Muscle of back (tissue), 13 donors: ENCODE measurements at places on chromosomes 16 and 17.
A peak's percentile ranks its signal among the peaks of the same experiment; 100 is the strongest.

DNA sequence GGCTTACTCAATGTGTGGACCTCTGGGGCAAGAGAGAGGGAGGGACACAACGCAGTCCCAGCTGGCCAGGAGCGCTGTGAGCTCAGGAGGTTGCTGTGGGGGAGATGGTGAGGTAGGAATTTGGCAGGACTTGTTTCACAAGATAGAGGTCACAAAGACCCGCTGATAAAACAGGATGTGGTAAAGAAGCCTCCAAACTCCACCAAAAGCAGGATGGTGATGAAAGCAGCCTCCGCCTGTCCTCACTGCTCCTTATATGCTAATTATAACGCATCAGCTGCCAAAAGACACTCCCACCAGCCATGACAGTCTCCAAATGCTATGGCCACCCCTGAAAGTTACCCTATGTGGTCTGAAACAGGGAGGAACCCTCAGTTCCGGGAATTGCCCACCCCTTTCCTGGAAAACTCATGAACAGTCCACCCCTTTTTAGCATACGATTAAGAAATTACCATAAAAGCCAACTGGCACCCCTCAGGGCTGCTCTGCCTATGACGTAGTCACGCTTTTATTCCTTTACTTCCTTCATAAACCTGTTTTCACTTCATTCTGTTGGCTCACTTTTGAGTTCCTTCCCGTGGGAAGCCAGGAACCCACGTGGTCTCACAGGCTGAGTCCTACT, 5.3 kb upstream of the EIF4A3 start:
- DNase-seq = no peak

GRCh38 chr16:87173294-87173893, 143.8 kb downstream of the C16orf95 start:
- DNase-seq = no peak

GRCh38 chr17:67785122-67785477, 40.2 kb upstream of the BPTF start:
- no peak for DNase-seq

- DNase-seq = peak; percentile 70
These were observed 155.7 kb upstream of the TNRC6C start for GRCh38 chr17:77802811-77803220.

GRCh38 chr17:144936-145670, 7.7 kb downstream of the SCGB1C2 start:
- DNase-seq = no peak

- DNase-seq = no peak
These were observed 22.5 kb downstream of the AXIN2 start for GRCh38 chr17:65538675-65539529.

DNA sequence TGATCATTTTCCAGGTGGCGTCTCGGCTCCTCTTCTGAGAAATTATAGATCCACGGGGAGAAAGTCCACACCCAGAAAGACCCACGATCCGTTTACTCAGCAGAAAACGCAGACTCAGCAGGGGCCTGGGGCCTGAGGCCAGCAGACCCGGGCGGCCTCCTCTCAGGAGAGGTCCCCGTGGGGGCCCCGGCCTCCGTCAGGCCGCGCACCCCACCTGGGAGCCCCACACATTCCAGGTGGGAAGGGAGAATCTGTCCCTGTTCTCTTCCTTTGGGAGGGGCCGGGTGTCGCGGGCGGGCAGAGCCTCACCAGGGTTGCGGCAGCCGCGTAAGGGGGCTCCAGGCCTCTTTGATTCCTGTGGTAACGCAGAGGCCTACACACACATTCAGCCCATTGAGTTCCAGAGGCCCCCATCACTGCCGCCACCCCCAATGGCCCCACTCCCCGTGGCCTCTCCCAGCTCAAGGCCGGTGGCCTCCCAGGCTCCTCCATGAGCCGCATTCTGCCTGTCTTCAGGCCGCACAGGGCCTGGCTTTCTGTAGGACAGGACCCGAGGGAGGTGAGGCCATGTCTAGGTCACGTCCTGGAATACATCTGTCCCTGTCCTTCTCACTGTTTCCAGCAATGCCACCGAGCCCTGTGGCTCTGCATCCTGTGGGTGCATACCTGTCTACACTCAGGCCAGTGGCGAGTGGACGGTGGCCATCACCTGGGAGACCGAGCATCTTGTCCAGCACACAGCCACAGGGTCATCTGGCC, 1.6 kb upstream of the IGFALS start:
- DNase-seq = no peak

- DNase-seq = no peak
These were observed 11.3 kb downstream of the CORO7 start for GRCh38 chr16:4404967-4405696.

- no peak for DNase-seq
These were observed 36.7 kb downstream of the COTL1 start for GRCh38 chr16:84581158-84581557.

- no peak for DNase-seq
These were observed 16.8 kb downstream of the GUCY2D start for GRCh38 chr17:8019166-8019565.

DNA sequence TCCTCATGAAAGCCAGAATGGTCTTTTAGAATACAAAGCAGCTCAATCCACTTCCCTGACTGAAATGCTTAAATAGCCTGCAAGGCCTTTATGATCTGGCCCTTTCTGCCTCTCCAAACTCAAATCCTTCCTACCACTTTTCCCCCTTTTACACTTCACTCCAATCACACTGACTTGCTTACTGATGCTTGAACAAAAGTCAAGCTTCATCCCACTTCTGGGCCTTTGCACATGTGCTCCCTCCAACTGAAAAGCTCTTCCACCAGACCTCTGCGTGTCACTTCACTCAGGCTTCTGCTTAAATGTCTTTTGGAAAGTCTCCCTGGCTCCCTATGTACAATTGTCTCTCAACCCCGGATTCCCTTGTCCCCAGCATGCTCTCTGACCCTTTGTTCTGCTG, 13.3 kb upstream of the TERB1 start:
- no peak for DNase-seq

DNA sequence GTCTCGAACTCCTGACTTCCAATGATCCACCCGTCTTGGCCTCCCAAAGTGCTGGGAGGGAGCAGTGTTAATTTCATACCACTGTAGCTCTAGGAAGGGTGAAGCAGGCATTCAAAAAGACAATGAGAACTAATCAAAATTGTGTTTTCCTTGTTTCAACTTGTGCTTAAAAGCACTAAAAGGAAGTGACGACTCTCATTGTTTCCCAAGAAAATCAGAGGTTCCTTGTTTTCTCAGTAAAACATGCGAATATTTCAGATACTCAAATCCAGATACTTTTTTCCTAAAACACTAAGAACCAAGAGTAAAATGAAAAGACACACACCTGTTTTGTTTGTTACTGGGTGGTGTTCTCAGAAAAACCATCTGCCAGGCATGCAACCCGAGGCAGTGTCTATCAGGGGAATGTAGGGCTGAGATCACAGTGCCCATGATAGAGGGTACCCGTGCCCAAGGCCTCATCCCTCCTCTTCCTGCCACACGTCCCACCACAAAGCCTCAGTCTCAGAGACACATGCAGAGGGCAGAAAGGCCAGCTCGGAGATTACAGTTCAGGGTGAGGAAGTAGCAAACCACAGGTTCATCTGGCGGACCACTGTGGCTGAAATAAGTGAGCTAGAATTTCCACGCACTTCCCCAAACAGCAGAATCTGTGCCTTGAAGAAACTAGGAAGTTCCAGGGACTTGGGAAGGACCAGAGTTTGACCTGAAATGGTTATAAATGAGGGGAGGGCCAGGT, 33.7 kb downstream of the GINS3 start:
- DNase-seq = peak; percentile 30

DNA sequence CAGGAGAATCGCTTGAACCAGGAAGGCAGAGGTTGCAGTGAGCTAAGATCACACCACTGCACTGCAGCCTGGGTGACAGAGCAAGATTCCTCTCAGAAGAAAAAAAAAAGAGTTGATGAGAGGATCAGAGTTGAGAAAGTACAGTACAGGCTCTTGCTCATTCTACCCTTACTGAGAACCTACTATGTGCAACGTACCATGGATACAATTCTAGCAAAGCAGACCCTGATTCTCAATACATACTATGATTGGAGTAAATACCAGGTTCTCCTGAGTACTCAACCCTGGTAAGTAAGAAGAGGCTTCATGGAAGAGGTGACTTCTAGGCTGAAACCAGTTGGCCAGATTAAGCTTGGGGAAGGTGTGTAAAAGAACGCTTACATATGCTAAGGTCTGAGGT, 1.2 kb downstream of the RFFL start:
- no peak for DNase-seq

DNA sequence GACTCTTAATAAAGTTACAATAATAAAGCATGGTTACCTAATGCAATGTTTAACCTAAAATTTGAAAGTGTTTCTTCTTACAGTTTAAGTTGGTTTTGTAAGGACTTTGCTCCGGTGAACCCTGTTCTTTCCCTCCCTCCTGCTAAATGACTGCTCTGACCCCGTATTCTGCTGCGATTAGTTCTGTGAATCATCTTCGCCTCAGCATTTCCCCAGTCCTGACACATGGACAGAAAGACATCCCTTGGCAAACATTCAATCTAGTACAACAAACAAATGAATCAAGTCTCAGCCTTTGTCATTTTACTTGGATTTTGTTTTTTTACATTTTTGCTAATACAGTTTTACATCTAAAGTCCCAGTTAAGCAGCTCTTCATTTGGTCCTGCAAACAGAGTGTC, 15.4 kb downstream of the KCNJ2 start:
- DNase-seq = no peak
